ENCODE measurements at places on chromosomes 5 and 9.
A peak's percentile ranks its signal among the peaks of the same experiment; 100 is the strongest.

DNA sequence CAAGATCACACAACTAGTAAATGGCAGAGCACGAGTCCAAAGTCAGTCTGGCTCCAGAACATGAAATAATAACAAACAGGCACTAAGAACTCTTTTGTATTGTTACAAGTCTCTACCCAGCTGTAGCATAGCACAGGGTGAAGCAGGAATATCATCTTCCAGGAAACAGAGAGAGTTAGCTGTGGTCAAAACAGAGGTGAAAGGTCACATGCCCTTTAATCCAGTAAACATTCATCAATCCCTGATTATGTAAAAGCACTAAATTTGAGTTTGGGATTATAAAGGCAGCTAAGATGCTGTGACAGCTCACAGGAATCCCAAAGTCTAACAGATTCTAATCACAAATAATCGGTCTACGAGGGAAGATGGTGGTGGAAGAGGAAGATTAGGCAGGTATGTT, 133.0 kb upstream of the ASTN2 start:
- no peak for DNase-seq

DNA sequence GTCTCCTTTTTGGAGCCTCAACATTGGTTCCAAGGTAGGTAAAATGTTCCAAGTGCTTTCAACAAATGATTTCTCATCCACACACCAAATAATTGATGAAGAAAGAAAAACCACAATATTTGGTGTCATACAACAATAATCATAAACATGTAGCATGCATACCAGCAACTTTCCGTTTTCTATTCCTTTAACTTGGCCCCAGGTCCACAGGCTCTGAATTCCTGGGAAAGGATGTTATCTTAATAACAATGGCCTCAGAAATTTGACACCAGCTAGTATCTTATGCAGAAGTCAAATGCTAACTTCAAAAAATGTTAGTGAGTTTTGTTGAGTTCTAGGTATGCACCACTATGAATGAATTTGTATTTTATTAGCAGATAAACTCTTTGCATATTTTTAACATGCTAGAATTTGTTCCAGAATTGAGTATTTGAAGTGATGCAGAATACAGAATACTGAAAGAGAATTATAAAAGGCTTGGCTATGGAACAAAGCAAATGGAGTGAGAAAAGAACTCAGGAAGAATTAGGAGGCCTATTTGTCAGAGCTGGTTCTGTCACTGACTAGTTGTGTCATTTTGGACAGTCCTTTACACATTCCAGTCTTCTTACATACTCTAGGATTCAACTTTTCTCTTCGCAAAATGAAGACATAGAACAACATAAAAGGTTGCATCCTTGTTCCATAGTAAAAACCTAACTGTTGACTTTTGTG, 435.3 kb upstream of the TNC start:
- DNase-seq, result no peak

DNA sequence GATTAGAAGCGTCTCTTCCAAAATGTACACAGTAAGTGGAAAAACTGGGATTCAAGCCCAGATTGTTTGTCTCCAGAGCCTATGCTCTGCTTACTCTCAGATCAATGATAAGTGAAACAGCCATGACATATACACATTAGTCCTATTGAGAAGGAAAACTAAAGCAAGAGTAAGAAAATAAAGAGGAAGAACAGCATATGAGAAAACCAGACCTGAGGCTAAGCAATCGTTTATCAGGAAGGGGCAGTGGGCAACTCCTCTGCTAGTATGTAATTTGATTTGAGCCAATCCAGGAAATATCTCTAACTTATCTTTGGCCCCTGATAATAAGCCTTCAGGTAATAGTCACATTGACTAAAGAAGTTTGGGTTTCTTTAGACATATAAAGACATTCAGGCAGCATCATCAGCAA, 789.9 kb upstream of the C9orf72 start:
- no peak for DNase-seq

DNA sequence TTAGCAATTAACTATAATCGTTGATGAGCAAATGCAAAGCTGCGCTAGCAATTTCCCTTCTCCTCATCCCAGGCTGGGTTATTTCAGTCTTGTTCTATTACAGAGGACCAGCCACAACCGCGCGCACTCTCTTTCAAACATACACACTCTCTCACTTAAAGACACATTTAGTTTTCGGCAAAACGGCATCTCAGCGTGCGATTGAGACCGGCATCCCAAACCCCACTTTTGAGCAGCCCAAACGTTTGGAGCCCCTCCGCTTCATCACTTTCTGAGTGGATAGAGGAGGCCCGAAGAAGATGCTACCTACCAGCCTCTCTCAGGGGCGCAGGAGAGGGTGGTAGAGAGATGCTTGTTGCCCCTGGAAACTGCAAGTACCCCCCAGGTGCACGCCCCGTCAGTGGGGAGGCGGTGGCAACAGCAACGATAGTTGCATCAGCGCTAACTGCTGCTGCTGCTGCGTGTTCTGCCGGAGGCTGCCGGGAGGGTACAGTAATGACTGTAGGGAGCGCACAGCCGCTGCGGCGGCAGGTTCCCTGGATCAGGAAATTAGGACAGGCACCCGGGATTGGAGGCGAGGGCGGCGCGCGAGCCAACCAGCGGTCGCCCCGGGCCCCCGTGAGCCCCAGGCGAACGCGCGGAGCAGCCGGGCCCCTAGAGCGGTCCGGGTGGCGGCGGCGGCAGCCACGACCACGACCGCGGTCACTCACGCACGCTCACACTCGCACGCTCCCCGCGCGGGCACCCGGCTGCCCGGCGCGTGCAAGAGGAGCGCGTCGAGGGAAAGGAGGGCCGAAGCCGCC, 467 bp upstream of the VLDLR start:
- DNase-seq, result peak; percentile 71

GRCh38 chr9:13513286-13513685, 233.8 kb upstream of the MPDZ start:
- no peak for DNase-seq

DNA sequence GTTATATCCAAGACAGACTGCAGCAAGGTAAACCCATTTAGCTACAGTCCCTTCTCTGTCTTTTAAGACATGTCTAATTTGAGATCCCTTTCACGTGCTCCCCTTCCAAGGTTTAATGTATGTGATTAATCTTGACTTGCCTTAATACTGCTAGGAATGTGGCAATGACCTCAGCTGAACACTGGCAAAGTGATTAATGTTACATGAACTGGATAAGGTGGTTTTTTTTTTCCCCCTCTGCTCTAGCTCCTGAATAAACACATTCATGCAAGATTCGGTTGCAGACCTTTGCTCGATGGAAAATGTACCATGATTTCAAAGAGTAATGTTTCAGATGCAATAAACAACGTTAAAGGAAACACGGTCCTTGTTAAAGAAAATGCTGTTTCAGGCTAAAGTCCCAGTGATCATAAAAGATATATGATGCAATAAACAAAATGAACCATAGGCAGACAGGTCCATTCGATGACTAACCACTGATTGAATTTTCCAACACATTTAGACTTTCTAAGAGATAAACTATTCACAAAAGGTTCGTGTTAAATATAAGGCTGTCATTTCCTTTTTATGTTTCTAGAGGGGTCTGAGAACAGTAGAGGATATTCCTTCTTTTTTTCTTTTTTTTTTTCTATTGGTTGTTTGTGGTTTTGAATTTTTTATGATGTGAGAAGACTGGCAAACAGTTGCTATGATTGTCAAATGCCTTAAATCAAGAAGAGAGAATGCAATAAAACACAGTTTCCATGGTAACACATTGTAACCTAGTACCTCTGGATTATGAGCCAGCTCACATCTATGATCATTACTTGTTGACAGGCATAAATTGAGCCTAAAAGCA, 44.7 kb upstream of the ZNF608 start:
- DNase-seq, result no peak

DNA sequence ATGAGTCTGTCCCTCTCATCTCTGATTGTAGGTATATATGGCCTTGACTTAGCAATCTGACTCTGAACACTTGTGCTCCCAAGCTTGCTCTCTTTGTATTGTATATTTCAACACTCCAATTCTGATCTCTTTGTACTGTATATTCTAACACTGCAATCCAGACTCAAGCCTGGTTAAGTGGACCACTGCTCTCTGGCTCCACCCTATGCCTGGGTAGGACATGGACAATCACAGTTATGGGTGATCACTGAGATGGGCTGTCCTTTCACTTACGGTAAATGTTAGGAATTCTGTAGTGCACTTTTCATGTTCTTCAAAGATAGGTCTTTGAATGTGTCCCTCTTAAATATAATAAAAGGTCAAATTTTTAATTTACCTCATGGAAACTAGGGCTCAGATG, 165.1 kb downstream of the TLR4 start:
- no peak for DNase-seq

DNA sequence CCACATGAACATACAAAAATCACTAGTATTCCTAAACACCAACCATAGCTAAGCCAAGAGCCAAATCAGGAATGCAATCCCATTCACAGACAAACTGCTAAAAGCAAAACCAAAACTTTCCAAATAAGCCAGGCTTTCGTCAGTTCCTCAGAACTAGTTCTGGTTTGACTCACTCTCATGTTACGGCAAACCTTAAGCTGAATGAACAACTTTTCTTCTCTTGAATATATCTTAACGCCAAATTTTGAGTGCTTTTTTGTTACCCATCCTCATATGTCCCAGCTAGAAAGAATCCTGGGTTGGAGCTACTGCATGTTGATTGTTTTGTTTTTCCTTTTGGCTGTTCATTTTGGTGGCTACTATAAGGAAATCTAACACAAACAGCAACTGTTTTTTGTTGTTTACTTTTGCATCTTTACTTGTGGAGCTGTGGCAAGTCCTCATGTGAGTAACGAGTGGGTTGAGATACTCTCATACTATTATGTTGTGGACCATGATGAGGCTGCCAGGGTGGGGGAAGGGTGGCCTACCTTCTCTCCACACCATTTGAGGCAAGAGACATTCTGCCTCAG, at the start of gene PDCD1LG2:
Gene PDCD1LG2, plus strand, starts transcription at position 172 of the 572 bp plus-strand sequence. CDS start 12,016 bp downstream, outside the sequence.
- DNase-seq, result peak; percentile 43

- no peak for DNase-seq
These were observed 321.7 kb downstream of the MLLT3 start for GRCh38 chr9:20300430-20301115.

DNA sequence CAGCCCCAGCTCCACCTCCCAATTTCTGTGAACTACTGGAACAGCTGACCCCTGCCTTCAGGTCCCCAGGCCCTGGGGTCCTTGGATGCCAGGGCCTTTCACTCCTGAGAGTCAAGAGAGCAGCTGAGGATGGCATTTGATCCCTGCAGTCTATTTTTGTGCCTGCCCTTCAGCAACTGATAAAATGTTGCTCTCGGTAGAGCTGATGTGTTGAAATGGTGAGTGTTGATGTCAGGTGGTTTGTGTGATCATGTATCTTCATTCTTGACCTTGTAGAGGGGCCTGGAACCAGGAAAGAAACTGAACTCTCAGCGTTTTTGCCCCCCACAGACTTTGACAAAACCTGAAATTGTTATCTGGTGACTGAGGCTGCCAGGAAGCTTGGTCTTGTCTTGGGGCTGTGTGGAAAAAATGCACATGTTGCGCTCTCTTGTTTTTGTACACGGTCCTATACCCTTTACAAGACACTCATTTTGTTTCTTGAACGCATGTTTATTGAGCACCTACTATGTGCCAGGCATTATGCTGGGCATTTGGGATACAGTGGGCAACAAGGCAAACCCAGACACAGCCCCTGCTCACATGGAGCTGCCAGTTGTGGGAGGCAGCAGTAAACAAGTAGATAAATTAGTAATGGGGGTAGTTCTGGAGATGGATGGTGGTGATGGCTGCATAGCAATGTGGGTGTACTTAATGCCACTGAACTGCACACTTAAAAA, 78.3 kb downstream of the PPARGC1B start:
- DNase-seq, result no peak

DNA sequence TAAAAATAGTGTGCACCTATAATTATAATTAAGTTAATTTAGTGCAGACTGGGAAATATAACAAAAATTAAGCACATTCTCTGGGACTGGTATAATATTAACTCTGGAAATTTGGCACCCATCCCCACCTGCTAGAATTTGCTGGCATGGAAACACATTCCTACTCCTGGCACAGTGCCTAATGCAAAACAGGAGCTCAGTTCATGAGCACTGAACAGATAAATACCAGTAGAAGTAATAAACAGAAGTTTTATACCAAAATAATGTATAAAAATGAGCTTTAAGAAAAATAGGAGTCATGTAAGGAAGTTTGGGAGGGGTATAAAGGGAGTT, 23.7 kb upstream of the NPR3 start:
- DNase-seq, result no peak

DNA sequence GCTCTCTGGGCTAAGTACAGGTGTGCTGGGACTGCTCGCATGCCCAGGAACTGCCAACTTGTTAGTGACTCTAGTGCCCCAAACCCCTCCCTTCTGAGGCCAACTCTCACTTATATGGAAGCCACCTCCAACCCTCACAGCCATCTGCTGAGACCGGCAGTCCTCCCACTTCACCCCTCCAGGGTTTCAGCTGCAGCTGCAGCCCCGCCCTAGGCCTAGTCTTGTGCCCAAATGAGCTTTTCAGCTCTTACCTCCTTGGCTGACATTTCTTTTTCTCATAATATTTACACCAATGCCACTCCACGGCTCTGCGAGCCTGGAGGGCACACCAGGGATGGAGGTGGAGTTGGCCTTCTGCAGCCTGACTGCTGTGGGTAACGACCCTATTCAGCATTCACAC, 166.6 kb downstream of the ROR2 start:
- DNase-seq, result no peak

DNA sequence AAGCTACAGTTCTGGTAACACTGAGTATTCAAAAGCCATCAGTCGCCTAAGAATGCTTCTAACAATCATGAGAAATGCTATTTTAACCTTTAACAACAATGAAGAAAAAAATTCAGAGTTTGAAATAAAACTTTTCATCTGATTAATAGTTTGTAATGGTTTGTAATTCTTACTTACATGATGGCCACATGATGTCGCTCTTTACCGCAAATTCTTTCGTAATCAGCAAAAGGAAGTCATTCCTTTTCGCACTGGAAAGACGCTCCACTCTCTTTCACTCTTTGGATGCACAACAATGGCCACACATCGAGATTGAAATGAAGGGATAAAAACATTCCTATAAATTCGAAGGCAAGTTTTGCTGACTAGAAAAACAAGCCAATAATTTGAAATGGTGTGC, at the start of gene PCDHA7:
Gene PCDHA7, plus strand, starts transcription at position 277 of the 400 bp plus-strand sequence. Its CDS starts 115 bp downstream, at position 392.
- no peak for DNase-seq

GRCh38 chr5:119288379-119289033, 67.3 kb upstream of the TNFAIP8 start:
- no peak for DNase-seq

- no peak for DNase-seq
These were observed 360.1 kb upstream of the RIOK2 start for GRCh38 chr5:97543166-97543565.

DNA sequence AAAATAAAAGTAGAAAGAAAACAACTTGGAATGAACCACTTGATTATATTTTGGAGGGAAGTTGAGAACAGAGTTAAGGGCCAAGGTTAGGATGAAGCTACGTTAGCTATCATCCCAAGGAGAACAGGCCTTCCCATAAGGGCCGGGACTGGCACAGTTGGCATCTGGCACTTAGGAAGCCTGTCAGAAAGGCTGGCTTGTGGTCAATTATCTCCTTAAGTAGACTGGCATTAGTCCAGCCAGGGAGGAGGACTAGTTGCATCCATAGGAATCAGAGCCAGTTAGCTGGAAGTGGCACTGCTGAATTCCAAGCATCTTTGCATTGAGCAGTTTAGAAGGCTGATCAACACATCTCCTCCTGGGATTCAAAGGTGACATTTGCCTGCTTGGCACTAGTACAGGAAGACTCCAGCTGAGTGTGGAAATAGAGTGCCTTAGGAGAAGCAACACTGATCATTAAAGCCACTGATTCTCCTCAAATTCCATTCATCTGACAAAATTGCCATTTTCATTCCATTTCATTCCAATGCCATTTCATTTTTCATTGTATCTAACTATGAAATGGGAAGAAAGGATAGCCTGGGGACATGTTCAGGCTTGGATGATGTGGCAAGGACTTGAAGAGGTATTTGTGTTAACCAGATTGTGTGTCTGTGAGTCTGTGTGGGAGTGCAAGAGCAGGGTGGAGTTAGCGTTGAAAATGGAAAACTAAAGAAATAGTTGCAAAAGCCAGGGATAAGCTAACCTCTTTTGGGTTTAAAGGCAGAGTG, 5.5 kb downstream of the FOXB2 start:
- no peak for DNase-seq

All from stimulated activated naive CD8-positive, alpha-beta T cell treated with anti-CD3 and anti-CD28 coated beads, Interleukin-15, amount 100 ng/mL, for 72 hours (primary cell).